ENCODE measurements at places on chromosomes 6 and 20. TPM values are rescaled to one million over a fixed set of nuclear protein-coding genes. Genes with fewer than 3 reads are reported as not detected.

FOXC1 gene
- polyA plus RNA-seq = 0.53 TPM

TMEM74B gene
- 2.7 TPM for polyA plus RNA-seq

HLA-DOA gene
- 40.0 TPM for polyA plus RNA-seq

SNTA1 gene
- polyA plus RNA-seq = 5.9 TPM

KCNB1 gene
- 0.02 TPM for polyA plus RNA-seq

MUC22 gene
- polyA plus RNA-seq = not detected

GNRH2 gene
- not detected for polyA plus RNA-seq

TFEB gene
- 97.4 TPM for polyA plus RNA-seq

RTEL1 gene
- 23.1 TPM for polyA plus RNA-seq

TP53TG5 gene
- 0.08 TPM for polyA plus RNA-seq

GRCh38 chr6:56510984-56511531, 131.6 kb downstream of the DST start:
- no peak for DNase-seq
- no peak overlapping the region for H3K27ac ChIP-seq
- no peak overlapping the region for H3K4me3 ChIP-seq
- no peaks in the 10 kb centered on the region for H3K27me3 ChIP-seq

DNA sequence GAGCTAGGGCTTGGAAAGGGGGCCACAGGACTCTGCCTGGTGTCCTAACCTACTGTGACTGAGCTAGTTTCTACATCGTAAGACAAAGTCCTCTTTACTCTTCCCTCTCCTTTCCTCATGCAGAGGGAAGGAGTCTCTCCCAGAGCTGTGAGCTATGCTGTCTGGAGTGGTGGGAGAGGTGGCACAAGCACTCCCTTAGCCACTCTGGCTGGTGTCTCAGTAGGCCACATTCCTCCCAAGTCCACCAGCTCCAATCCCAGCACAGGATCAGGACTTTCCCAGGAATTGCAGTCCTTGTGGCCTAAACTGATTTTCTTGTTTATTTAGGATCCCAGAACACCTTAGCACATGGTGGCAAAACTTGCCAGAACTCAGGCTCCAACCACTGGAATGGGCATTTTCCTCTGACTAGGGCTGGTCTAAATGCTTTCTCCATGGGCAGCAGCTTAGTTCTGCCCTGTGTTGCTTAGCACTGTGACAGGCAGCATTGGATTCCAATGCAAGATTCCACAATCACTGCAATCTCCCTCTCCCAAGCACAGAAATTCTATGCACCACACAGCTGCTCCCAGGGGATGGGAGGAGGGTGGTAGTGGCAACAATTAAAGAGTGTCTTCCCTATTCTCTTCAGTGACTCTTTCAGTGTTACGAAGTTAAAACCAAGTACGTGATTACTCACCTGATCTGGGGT, 733.3 kb downstream of the HACE1 start:
- H3K27me3 ChIP-seq = no peaks in the 10 kb centered on the region
- no peaks in the 10 kb centered on the region for H3K36me3 ChIP-seq
- H3K27ac ChIP-seq = no peak overlapping the region
- DNase-seq = no peak

- H3K4me1 ChIP-seq = peaks cover 49% of the 10 kb centered on the region
- no peaks in the 10 kb centered on the region for H3K27me3 ChIP-seq
- no peak for DNase-seq
- H3K4me3 ChIP-seq = peak overlapping the region; percentile 75
- no peaks in the 10 kb centered on the region for H3K36me3 ChIP-seq
These were observed 920 bp upstream of the WTAP start for GRCh38 chr6:159726255-159726917.

DNA sequence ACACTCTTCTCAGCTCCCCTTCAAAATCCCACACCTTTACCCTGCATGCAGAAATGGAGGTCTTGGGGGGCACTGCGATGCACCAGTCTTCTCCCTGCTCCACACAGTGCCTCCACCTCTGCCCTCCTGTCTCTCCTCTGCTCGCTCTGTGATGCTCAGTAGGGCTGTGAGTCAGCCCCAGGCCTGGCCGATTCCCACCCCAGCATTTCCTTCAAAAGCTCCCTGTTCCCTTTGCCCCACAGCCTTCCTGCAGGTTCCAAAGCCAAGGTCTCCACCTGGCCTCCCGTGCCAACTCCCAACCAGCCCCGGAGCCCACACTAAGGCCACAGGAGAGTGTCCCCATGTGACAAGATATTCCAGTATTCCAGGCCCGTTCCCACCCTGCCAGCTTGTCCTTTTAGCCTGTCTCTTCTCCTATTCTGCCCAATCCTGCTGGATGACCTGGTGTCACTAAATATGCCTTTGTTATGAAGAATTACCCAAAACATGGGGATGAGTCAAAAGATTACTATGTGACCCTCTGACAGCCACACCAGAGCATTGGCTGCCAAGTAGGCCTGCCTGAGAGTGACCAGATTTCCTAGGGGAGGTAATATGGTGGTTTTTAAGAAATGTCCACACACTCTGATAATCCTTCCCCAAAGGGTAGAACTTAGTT, 118.9 kb upstream of the NXT1 start:
- no peak overlapping the region for H3K27ac ChIP-seq
- no peak for DNase-seq
- H3K4me3 ChIP-seq = no peak overlapping the region
- no peaks in the 10 kb centered on the region for H3K27me3 ChIP-seq

DNA sequence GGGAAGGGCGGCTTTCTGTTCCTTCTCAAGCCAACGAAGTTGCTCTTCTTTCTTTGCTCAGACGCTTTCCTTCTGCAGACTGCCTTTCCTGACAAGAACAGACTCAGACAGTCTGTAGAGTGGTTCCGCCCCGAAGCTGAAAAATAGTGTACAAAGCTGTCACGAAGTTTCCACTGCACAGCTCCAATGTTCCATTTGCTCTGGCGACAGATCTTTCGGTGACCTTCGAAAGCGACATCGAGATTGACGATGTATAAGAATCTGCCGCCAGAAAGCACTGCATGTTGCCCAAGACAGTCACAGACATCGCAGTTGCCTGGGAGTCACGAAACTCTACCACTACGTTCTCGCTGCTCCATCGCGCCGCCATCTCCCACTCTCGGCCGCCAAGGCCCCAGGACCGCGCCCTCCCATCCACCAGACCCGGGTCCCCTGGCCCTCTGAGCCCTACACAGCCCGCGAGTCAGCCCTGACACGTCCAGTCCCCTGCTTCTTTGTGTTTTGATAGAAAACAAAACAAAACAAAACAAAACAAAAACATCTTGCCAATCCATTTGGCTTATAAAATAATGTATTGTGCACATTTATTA, 42.1 kb upstream of the ZNF184 start:
- no peak for DNase-seq
- H3K36me3 ChIP-seq = no peaks in the 10 kb centered on the region
- H3K27me3 ChIP-seq = peaks cover 74% of the 10 kb centered on the region
- no peak overlapping the region for H3K27ac ChIP-seq

GRCh38 chr20:48189181-48189580, 403.9 kb upstream of the SULF2 start:
- H3K36me3 ChIP-seq = no peaks in the 10 kb centered on the region

DNA sequence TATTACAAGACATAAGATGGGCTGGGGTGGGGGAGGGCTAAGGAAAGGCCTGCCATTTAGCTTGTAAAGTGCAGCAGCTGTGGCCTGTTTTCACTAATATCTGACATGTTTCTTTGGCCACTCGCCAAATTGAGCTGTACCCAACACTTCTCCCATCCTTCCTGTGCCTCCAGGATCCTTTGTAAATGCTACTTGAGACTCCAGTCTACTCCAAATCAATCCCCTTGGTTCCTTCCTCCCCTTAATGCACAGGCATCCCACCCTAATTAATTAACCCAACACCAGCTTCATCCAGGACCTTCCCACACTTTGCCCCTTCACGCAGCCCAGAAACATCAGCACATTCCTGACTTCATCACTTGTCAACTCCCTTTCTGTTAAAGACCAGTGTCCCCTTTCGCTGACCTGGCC, 55.0 kb upstream of the TCF21 start:
- H3K27me3 ChIP-seq = peaks cover 7% of the 10 kb centered on the region
- no peak overlapping the region for H3K4me3 ChIP-seq
- DNase-seq = no peak
- no peak overlapping the region for H3K27ac ChIP-seq

DNA sequence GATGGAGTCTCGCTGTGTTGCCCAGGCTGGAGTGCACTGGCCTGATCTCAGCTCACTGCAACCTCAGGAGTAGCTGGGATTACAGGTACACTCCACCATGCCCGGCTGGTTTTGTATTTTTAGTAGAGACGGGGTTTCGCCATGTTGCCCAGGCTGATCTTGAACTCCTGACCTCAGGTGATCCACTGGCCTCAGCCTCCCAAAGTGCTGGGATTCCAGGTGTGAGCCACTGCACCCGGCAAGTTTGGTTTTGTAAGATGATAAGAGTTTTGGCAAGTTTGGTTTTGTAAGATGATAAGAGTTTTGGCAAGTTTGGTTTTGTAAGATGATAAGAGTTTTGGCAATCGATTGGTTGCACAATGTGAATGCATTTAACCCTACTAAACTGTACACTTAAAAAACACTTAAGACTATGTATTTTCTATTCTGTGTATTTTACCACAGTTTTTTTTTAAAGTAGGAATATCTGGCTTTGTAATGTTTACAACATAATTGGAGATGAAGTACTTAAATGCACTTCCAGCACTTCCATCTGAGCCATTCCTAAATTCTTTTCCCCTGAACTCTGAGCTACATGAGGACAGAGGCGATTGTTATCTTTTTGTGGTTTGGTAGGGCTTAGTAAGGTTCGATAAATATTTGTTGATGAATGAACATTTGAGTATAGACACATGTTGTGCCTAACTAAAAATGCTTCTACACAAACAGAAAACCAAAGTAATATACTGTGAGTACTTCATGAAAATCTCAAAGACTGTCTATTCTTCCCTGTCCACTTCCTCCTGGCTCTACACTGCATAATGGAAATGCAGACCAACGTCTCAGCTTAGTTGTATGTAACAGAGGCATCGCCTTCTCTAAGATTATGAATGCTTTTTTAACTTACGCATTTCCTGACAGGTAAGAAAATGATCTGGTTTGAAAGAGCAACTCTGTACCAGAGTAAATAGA, 18.8 kb downstream of the SAMHD1 start:
- H3K36me3 ChIP-seq = peaks cover 100% of the 10 kb centered on the region
- H3K27ac ChIP-seq = peak overlapping the region; percentile 24
- H3K4me1 ChIP-seq = peaks cover 78% of the 10 kb centered on the region
- no peaks in the 10 kb centered on the region for H3K27me3 ChIP-seq
- peak; percentile 19 for DNase-seq

GRCh38 chr6:130447374-130447773, 81.6 kb downstream of the TMEM200A start:
- DNase-seq = no peak
- no peak overlapping the region for H3K27ac ChIP-seq
- no peaks in the 10 kb centered on the region for H3K36me3 ChIP-seq
- H3K4me1 ChIP-seq = no peaks in the 10 kb centered on the region
- H3K27me3 ChIP-seq = no peaks in the 10 kb centered on the region

GRCh38 chr20:20712474-20713243, at the start of gene RALGAPA2:
TSS of gene RALGAPA2 (minus strand) at chr20:20712644. CDS start at chr20:20712480, 164 bp downstream.
- DNase-seq = peak; percentile 99
- H3K36me3 ChIP-seq = no peaks in the 10 kb centered on the region
- peaks cover 22% of the 10 kb centered on the region for H3K4me1 ChIP-seq
- peak within 1 kb of the TSS; percentile 96 for H3K27ac ChIP-seq
- no peaks in the 10 kb centered on the region for H3K27me3 ChIP-seq

DNA sequence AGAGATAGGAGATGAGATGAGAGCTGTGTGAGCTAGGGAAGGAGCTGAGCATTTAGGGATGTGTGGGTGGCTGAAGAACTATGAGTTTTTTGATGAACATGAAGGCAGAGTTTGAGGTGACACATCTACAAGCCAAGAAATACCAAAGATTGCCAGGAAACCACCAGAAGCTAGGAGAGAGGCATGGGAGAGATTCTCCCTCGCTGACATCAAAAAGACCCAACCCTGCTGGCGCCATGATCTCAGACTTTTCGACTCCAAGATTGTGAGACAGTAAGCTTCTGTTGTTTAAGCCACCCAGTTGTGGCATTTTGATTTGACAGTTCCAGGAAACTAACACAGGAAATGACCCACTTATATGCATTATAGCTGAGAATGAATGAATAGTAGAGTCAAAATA, 790.9 kb downstream of the TFAP2A start:
- H3K36me3 ChIP-seq = no peaks in the 10 kb centered on the region
- no peak for DNase-seq
- H3K4me3 ChIP-seq = no peak overlapping the region
- H3K4me1 ChIP-seq = no peaks in the 10 kb centered on the region

GRCh38 chr6:79440598-79440997, 96.6 kb downstream of the LCA5 start:
- no peaks in the 10 kb centered on the region for H3K36me3 ChIP-seq
- H3K27me3 ChIP-seq = no peaks in the 10 kb centered on the region

DNA sequence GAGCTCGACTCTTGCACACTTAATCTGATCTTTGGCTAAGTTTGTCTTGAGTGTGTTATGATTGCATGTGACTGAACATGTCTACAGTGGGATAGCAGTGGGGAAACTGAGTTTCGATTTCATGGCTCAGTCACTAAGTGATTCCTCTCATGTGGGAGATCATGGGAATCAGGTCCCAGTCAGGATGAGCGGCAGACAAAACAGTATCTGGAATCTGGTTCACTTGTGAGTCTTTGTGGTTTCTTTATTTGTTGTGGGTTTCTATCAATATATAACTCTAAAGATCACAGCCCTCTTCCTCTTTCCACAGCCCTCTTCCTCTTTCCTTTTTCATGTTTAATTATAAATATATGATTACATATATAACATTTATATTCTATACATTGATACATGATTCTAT, 4.0 kb downstream of the RPP21 start:
- H3K4me1 ChIP-seq = peaks cover 23% of the 10 kb centered on the region
- no peak overlapping the region for H3K4me3 ChIP-seq
- no peak overlapping the region for H3K27ac ChIP-seq
- H3K36me3 ChIP-seq = no peaks in the 10 kb centered on the region
- no peak for DNase-seq
- H3K27me3 ChIP-seq = peaks cover 13% of the 10 kb centered on the region

- H3K4me3 ChIP-seq = no peak overlapping the region
- no peak overlapping the region for H3K27ac ChIP-seq
- DNase-seq = no peak
- H3K36me3 ChIP-seq = no peaks in the 10 kb centered on the region
These were observed 128.2 kb upstream of the BMP5 start for GRCh38 chr6:56003616-56004015.

DNA sequence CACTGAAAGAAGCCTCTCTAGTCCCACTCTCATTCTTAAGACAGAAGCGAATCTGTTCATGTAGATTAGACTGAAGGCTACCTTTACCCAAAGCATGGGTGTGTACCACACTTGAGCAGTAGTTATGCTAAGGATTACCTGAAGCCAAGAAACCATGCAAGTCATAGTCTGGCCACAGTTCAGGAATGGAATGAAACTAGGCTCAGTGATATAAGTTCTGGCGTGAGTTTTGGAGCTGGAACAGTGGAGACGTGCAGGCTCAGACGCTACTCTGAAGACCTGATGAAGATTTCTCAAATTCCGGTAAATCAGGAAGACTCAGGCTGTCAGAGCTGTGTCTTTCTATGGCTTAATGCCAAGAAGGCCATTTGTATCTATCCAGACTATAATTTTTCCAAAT, 219.9 kb downstream of the HDGFL1 start:
- DNase-seq = no peak
- H3K4me1 ChIP-seq = no peaks in the 10 kb centered on the region
- no peak overlapping the region for H3K27ac ChIP-seq
- H3K27me3 ChIP-seq = no peaks in the 10 kb centered on the region

Data from spleen (tissue), 13 donors.